Panc1 (cell line): ENCODE measurements at places on chromosomes 11 and 22.

DNA sequence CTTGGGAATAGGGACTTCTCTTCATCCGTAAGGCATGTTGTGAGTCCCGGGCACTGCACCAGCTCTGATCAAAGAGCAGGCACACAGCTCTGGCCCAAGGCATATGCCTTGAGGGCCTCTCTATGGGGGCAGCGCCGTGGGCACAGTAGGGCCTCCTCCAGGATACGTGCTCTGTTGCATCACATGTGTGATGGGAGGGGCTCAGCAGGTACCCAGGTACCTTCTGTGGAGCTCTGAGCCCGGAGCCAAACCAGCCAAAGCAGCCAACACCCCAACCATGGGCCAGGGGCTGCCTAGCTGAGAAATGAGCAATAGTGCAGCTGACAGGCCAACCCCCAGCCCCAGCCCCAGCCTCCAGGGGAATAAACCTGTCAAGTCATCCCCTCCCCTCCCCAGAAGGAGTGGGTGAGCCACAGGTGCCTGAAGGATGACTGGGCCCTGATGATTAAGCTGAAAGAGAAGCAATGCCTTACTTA lies 79.7 kb upstream of the SHISAL1 start:
- no peaks in the 10 kb centered on the region for H3K27me3 ChIP-seq
- no peaks in the 10 kb centered on the region for H3K4me1 ChIP-seq
- H3K36me3 ChIP-seq: no peaks in the 10 kb centered on the region

- no peaks in the 10 kb centered on the region for H3K36me3 ChIP-seq
- H3K27ac ChIP-seq: no peak overlapping the region
- DNase-seq: no peak
- H3K27me3 ChIP-seq: no peaks in the 10 kb centered on the region
- no peaks in the 10 kb centered on the region for H3K4me1 ChIP-seq
Observed at GRCh38 chr11:33598426-33599069, 102.1 kb downstream of the C11orf91 start.

DNA sequence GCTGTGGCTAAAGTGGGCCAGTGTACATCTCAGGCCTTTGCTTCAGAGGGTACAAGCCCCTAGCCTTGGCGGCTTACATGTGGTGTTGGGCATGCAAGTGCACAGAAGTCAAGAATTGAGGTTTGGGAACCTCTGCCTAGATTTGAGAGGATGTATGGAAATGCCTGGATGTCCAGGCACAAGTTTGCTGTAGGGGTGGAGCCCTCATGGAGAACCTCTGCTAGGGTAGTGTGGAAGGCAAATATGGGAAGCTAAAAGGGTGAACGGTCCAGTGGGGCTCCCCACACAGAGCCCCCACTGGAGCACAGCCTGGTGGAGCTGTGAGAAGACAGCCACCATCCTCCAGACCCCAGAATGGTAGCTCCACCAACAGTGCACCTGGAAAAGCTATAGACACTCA lies 28.5 kb upstream of the PGR start:
- DNase-seq: no peak
- no peak overlapping the region for H3K27ac ChIP-seq
- H3K4me1 ChIP-seq: no peaks in the 10 kb centered on the region
- no peaks in the 10 kb centered on the region for H3K27me3 ChIP-seq
- H3K36me3 ChIP-seq: no peaks in the 10 kb centered on the region

GRCh38 chr11:33268945-33269540 lies 11.9 kb downstream of the HIPK3 start:
- no peaks in the 10 kb centered on the region for H3K36me3 ChIP-seq
- no peak for DNase-seq
- H3K4me3 ChIP-seq: no peak overlapping the region
- peaks cover 33% of the 10 kb centered on the region for H3K4me1 ChIP-seq

- H3K27me3 ChIP-seq: no peaks in the 10 kb centered on the region
- H3K4me3 ChIP-seq: no peak overlapping the region
- H3K4me1 ChIP-seq: no peaks in the 10 kb centered on the region
- H3K36me3 ChIP-seq: no peaks in the 10 kb centered on the region
- no peak overlapping the region for H3K27ac ChIP-seq
- no peak for DNase-seq
Observed at GRCh38 chr11:34665077-34665835, 44.4 kb downstream of the EHF start.

DNA sequence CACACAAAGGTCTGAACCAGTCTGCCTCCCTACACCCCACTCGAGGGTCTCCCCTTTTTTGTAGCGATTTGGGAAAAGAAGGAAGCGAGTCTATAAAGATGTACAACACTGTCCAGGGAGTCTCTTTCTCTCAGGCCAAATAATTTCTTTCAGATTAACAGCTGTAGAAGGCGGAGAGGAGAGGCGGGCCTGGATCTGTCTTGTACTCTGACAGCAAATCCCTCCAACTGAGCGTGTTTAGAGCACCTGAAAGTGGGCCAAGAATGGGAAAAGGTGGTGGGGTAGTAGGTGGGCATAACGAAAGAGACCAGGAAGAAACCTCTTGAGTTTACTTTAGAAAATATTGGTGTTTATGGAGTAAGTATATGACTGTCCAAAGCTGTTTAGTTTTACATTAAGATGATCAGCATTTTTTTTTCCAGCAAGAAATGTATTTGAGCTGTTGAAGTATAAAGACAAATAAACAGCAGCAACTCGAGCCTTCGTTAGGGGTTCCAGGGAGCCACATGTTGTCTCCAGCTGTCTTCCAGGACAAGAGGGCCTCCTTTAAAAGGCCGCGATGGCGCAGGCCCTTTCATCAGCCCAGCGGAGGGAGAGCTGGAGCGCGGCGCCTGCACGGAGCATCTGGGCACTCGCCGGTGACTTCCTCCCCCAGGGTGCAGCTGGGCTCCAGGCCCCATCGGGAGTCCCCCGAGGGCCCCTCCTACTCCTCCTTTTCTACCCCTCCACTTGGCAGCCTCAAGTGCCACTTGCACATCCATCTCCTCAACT lies 34.9 kb downstream of the SCUBE1 start:
- H3K27me3 ChIP-seq: no peaks in the 10 kb centered on the region
- no peaks in the 10 kb centered on the region for H3K4me1 ChIP-seq
- DNase-seq: no peak
- H3K27ac ChIP-seq: no peak overlapping the region
- H3K36me3 ChIP-seq: no peaks in the 10 kb centered on the region

DNA sequence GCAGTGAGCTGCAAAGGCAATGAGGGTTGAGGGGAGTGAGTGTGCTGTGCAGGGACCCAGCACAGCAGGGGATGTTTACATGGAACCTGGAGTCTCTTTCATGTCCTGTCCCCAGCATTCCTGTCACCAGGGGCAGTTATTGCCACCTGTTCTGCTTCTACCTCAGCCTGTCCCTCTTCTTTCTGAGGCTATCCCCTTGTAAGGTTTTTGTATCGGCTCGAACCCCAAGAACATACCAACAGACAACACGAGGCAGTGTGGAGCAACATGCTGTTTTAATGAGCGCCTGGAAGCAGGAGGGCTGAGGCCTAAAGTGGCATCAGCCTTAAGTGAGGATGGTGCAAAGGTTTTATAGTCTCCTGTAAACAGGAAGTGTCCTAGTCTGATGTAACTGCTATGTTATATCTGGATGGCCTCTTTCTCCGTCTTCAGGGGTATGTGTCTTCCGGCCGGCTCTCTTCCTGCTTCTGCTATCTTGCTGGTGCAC lies 3.9 kb downstream of the SCGB2A2 start:
- no peaks in the 10 kb centered on the region for H3K4me1 ChIP-seq
- no peak overlapping the region for H3K27ac ChIP-seq
- no peaks in the 10 kb centered on the region for H3K36me3 ChIP-seq

GRCh38 chr11:38867338-38867737 lies 2269.3 kb upstream of the RAG2 start:
- H3K4me3 ChIP-seq: no peak overlapping the region
- no peak for DNase-seq
- H3K36me3 ChIP-seq: no peaks in the 10 kb centered on the region
- H3K4me1 ChIP-seq: no peaks in the 10 kb centered on the region
- H3K27ac ChIP-seq: no peak overlapping the region
- H3K27me3 ChIP-seq: no peaks in the 10 kb centered on the region

DNA sequence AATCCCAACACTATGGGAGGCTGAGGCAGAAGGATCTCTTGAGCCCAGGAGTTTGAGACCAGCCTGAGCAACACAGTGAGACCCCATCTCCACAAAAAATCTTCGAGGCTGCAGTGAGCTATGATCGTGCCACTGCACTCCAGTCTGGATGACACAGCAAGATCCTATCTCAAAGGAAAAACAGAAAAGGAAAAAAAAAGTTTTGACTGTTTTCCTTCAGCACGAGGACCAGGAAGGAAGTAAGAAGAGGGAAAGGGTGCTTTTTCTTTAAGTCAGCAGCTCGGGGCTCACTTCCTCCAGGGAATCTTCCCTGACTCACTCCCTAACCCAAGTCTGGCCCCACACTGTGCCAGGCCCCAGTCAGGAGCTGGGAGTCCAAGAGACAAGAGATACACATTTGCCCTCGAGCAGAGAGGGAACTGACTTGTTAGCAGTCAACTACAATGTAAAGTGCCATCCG lies 14.2 kb downstream of the ARRB1 start:
- H3K4me3 ChIP-seq: no peak overlapping the region
- DNase-seq: no peak
- peak overlapping the region; percentile 96 for H3K27ac ChIP-seq
- H3K27me3 ChIP-seq: no peaks in the 10 kb centered on the region
- H3K36me3 ChIP-seq: no peaks in the 10 kb centered on the region
- peaks cover 94% of the 10 kb centered on the region for H3K4me1 ChIP-seq

- no peak overlapping the region for H3K27ac ChIP-seq
- no peak overlapping the region for H3K4me3 ChIP-seq
- no peaks in the 10 kb centered on the region for H3K27me3 ChIP-seq
- no peaks in the 10 kb centered on the region for H3K36me3 ChIP-seq
- no peak for DNase-seq
Observed at GRCh38 chr22:27795053-27795452, 6.5 kb downstream of the MN1 start.

DNA sequence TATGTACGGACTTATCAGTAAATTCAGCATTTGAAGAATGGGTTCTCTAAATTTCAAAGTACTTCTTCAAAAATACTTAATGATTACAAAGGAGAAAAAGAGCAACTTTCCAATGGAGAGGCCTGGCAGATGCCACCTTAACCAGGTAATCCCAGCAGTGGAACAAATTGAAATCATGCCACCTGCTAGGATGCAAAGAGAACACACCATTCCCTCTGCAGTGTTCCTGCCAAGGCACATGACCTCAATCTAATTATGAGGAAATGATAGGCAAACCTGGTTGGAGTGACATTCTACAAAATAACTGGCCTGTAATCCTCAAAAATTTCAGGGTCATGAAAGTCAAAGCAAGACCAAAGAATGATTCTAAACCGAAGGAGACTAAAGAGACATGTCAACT lies 21.5 kb downstream of the TNRC6B start:
- no peaks in the 10 kb centered on the region; the same call in 1 of the 2 replicates for H3K36me3 ChIP-seq
- H3K4me3 ChIP-seq: no peak overlapping the region
- H3K4me1 ChIP-seq: peaks cover 6% of the 10 kb centered on the region
- no peak overlapping the region for H3K27ac ChIP-seq

- H3K4me1 ChIP-seq: no peaks in the 10 kb centered on the region
- H3K36me3 ChIP-seq: no peaks in the 10 kb centered on the region
- no peak overlapping the region for H3K27ac ChIP-seq
- DNase-seq: no peak
- no peak overlapping the region for H3K4me3 ChIP-seq
- H3K27me3 ChIP-seq: peaks cover 8% of the 10 kb centered on the region; the same call in 1 of the 2 replicates
Observed at GRCh38 chr11:134519390-134519750, 107.3 kb upstream of the B3GAT1 start.

- peak overlapping the region; percentile 80 for H3K27ac ChIP-seq
- H3K36me3 ChIP-seq: no peaks in the 10 kb centered on the region
- no peaks in the 10 kb centered on the region for H3K27me3 ChIP-seq
- peaks cover 17% of the 10 kb centered on the region for H3K4me1 ChIP-seq
- H3K4me3 ChIP-seq: peak overlapping the region; percentile 69
- DNase-seq: no peak
Observed at GRCh38 chr22:37659897-37660708, 1.6 kb downstream of the PDXP start.

DNA sequence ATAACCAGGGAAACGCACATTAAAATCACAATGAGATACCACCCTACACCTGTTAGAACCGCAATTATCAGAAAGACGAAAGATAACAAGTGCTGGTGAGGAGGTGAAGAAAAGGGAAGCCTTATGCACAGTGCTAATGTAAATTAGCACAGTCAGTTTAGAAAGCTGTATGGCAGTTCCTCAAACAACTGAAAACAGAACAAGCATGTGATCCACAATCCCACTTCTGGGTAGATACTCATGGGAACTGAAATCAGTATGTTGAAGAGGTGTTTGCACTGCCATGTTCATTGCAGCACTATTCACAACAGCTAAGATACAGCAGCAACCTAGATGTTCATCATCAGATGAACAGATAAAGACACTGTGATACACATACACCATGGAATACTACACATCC lies 75.0 kb upstream of the CCND1 start:
- H3K4me1 ChIP-seq: no peaks in the 10 kb centered on the region
- H3K27me3 ChIP-seq: no peaks in the 10 kb centered on the region
- no peak overlapping the region for H3K27ac ChIP-seq
- DNase-seq: no peak
- no peaks in the 10 kb centered on the region for H3K36me3 ChIP-seq

DNA sequence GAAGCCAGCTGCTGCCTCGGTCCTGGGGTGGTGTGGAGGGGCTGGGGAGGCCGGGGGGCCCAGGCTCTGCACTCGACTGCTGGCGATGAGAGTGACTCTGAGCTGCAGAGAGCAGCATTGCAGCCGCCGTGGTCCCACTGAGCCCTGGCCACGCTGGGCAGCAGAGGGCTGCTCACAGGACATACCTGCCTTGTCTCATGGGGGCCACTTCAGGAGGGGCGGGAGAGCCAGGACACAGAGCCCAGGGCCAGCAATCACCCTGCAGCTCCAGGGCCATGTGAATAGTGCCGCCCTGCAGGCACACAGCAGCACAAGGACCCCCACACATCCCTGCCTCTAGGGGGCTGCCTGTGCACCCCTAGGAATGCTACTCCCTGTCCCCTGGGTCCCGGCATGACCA lies 147.0 kb downstream of the CRYBB2 start:
- no peak overlapping the region for H3K4me3 ChIP-seq
- H3K4me1 ChIP-seq: peaks cover 25% of the 10 kb centered on the region
- no peaks in the 10 kb centered on the region for H3K27me3 ChIP-seq
- no peak overlapping the region for H3K27ac ChIP-seq

DNA sequence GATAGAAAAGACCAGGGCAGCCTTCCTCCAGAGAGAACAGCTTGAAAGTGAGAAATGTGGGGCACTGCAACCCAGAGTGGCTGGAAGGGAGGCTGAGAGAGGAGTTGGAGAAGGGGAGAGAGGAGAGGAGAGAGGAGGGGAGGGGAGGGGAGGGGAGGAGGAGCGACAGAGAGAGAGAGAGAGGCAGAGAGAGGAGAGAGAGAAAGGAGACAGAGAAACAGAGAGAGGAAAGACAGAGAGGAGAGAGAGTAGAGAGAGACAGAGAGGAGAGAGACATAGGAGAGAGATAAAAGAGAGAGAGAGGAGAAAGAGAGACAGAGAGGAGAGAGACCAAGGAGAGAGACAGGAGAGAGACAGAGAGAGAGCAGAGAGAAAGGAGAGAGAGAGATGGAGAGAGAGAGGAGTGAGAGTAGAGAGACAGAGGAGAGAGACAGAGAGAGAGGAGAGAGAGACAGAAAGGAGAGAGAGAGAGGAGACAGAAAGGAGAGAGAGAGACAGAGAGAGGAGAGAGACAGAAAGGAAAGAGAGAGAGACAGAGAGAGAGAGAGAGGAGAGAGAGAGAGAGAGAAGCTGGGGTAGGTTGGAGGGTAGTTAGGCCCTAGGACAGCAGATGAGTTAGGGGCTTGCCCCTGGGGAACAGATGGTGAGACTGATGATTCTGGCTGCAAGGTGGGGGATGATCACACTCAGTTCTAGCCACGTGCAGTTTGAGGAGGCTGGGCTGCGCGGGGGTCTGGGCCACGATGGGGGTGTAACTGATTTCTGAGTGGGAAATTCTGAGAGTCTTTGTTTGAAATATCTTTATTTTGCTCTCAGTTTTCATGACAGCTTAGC lies 8.5 kb upstream of the SCYL1 start:
- H3K4me3 ChIP-seq: no peak overlapping the region
- no peaks in the 10 kb centered on the region for H3K27me3 ChIP-seq
- H3K36me3 ChIP-seq: no peaks in the 10 kb centered on the region
- H3K27ac ChIP-seq: peak overlapping the region; percentile 44; the same call in 1 of the 2 replicates
